Eye (tissue), 1 donor: ENCODE measurements at places on chromosomes 6 and 20.

DNA sequence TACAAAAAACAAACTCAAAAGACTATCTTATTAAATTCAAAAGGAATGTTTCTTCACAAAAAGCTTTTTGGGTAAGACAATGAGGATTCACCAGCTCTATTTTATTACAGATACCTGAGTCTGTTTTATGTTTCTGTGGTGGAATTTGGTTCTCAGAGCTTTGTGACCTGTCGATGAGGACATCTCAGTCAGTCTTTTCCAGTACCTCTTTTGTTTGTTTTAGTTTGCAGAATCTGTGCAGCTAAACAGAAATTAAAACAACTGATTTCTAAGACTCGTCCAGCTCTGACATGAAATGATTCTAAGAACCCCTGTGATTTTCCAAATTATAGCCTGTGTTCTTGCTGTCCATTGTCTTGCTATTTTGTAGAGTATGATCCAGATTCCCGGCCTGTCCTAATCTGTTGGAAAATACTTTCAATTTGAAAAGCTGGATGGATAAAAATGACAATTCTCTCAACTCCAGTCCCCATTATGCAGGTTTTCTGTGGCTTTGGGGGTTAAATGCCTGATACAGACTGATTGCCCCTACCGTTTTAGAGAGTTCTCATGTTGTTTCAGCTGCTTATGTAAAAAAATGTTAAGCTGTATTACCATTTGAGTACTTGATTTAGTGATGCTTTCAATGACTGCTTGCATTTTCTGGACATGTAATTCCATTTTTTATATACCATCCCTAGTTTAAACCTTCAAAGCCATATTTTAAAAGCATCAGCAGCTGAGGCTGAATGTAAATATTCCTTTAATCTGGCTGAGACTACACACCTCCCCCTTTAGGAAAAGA lies 94.2 kb upstream of the TAB2 start:
- DNase-seq: no peak

DNA sequence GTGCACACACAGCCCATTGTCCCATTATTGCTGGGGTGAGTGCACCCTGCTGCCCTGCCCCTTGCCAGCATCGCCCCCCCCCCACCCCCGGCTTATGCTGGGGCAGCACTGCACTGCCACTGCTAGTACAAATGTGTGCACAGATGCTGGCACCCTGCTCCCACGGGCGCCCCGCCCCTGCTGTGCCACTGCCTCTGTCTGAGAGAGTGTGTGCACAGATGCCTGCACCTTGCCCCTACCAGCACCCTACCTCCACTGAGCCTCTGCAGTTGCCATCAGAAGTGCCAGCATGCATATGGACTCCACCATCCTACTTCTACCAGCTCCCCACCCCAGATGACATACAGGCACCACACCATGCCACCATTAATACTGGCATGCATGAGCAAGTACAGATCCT lies 454.6 kb upstream of the KHDRBS2 start:
- no peak for DNase-seq

- no peak for DNase-seq
Measured at GRCh38 chr6:6453186-6453585, 132.7 kb upstream of the F13A1 start.

- no peak for DNase-seq
Measured at GRCh38 chr6:43904311-43905123, 134.5 kb downstream of the VEGFA start.

- peak; percentile 74 for DNase-seq
Measured at GRCh38 chr6:139939189-139939979, 564.9 kb upstream of the CITED2 start.

DNA sequence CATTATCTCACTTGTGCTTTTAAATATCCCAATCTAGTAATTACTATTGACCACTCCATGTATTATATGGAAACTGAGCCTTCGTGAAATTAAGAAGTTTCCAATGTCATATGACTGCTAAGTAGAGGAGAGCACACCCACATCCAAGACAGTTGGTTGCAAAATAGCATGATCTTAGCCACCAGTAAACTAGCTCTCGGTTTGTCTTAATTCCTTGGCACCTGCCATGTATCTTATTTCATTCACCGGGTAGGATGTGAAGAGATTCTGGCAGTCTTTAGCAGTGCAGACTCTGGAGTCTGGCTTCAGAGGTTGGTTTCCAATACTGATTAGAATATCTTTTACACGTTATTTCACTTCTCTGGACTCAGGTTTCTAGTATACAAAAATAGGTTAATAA lies 270.3 kb downstream of the LAMA2 start:
- DNase-seq: no peak

DNA sequence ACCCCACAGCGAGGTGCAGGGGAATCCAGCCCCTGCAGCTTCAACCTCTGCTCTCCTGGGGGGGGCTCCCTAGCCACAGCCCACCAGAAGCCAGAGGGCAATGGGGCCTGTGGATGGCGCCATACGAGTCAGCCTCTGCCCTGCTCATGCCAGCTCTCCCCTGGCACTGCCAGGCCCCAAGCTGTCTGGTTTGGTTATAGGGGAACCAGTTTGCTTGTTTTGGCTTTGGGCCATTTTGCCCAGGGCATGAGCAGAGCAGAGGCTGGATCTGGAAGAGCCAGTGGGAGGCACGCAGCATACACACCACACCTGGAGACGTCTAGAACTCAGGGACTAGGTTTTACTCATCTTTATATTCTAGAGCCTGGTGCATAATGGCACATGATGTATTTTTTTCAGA lies 66.7 kb upstream of the SLC22A16 start:
- no peak for DNase-seq

DNA sequence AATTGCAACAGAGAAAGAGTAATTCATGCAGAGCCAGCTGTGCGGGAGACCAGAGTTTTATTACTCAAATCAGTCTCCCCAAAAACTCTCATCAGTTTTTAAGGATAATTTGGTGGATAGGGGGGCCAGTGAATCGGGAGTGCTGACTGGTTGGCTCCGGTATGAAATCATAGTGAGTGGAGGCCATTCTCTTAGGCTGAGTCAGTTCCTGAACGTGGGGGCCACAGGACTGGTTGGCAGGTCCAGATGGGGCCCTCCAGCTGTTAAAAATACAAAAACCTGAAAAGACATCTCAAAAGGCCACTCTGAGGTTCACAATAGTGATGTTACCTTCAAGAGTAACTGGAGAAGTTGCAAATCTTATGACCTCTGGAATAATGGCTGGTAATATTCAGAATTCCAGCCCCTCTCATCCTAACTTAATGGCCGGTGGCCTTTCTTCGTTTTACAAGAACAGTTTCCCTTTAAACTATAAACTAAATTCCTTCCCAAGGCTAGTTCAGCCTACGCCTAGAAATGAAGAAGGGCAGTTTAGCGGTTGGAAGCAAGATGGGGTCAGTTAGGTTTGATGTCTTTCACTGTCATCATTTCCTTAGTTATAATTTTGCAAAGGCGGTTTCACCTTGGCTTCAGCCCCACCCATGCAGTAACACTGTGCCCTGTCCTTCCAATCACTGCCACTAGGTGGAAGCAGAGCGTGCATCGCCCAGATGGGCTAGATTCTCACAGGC lies 6.8 kb upstream of the MICA start:
- peak; percentile 94 for DNase-seq
